Effector CD4-positive, alpha-beta T cell (primary cell): ENCODE measurements at places on chromosomes 6 and 20.

- DNase-seq, result no peak
Measured at GRCh38 chr6:159172091-159172491, 2.9 kb downstream of the FNDC1 start.

DNA sequence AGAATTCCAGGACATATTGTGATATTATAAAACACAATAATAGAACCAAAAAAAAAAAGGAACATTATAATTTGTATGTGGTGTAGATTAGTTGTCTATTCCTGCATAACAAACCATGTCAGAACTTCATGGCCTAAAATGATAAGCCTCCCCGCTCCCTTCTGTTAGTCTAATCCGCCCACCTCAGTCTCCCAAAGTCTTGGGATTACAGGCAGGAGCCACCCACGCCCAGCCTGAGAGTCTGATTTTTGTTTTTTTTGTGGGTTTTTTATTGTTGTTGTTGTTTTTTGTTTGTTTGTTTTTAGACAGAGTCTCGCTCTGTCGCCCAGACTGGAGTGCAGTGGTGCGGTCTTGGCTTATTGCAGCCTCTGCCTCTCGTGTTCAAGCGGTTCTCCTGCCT, 61.1 kb upstream of the C20orf144 start:
- no peak for DNase-seq

- DNase-seq, result no peak
Measured at GRCh38 chr20:237929-238328, 10.9 kb downstream of the DEFB129 start.

DNA sequence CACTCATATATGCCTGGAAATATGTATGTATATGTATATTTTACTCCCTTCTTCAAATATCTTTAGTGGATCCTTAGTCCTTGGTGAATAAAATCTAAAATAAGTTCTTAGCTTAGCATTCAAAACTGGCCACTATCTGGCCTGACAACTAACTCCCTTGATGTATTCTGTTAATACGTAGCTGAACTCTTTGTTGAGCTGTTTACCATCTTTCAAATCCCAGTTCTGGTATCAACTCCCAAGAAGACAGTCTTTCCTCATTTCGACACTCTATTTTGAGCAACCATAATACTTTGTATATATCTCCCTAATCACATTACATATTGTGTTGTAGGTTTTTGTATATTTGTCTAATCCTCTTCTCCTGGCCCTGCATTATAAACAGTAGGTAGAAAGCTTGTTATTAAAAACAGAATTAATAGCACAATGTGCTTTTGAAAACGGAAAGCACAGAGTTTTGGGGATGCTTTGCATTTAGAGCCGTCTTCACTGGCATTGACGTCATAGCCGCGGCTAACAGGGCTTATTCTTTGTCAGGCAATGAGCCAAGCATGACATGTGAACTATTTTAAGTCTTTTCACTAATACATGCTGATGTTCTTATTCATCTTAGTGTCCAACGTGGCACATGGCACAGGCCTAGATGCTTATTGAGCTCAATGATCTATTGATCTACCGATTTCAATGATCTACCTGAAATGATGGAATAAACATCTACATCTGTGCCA, 47.2 kb upstream of the CCN2 start:
- DNase-seq, result no peak

DNA sequence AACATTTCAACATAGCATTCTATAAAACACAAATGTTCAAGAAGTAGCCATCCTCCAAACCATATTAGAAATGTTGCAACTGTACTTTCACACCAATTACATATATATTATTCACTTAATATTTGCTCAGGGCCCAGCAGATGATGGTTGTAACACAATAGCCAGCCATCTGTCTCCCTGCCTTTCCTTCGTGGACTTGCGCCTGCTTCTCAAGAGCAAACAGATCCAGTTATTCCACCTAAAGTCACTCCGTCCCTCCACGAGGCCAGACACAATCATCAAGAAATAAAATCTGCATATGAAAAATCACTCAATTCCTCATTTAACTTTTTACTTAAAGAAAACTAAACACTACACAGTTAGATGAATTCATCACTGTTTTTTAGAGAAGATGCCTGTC, 160.4 kb downstream of the RALGAPA2 start:
- DNase-seq, result no peak

DNA sequence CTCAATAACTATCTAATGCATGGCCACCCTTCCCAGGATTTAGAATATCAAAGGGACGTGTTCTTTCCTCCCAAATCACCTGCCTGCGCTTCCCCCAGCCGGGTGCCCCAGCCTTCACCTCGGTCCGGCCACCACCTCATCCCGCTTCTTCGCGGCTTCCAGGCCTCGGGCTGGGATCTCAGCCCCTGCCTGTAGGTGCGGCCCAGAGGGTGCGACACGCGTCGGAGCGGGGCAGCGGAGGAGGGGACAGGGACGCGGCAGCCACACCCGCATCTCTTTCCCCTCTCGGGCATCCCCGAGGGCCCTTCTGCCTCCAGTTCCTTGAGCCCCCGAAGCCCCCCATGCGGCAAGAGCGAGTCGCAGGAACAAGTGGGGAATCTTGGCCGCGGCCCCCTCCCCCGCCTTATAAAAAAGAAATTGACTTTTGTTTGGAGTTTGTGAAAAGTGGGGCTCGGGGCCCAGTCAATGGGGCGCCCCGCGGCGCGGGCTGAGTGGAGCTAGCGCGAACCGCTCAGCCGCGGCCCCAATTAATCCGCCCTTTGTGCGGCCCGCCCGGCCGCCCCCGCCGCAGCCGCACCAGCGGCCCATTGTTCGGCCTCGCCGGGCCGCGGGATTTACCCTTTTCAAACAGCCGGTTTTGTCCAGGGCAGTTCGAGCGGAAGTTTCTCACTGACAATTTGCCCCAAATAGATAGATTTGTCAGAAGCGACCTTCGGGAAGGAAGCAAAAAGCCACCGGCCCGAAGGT, 8.4 kb upstream of the NR2E1 start:
- DNase-seq, result no peak
